CD4-positive, alpha-beta T cell treated with Interleukin-12 subunit alpha and Interleukin-12 subunit beta, for 1 hour (primary cell): ENCODE measurements at places on chromosomes 1 and 21.

- DNase-seq: no peak
These were observed 20.6 kb upstream of the VTCN1 start for GRCh38 chr1:117231312-117231711.

- DNase-seq: no peak
These were observed 11.9 kb upstream of the TCP10L start for GRCh38 chr21:32597205-32597604.

DNA sequence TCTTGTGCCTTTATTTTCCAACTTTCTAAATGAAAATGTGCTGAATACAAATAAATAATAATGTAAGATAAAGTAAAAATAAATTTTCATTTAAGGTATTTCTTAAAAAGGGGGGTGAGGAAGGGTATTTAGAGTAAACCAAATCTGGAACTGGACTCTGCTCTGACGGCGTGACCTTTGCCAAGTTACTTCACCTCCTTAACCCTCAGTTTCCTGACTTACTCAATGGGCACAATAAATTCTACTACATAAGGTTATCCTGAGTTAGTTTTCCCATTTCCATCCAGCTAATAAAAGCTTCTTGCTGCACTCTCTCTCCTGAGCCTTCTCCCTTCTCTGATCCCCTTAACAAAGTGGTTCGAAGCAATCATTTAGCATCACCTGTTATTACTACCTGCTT lies 93.9 kb downstream of the NID1 start:
- no peak for DNase-seq

GRCh38 chr1:20311289-20311688 lies 20.6 kb downstream of the VWA5B1 start:
- no peak for DNase-seq

DNA sequence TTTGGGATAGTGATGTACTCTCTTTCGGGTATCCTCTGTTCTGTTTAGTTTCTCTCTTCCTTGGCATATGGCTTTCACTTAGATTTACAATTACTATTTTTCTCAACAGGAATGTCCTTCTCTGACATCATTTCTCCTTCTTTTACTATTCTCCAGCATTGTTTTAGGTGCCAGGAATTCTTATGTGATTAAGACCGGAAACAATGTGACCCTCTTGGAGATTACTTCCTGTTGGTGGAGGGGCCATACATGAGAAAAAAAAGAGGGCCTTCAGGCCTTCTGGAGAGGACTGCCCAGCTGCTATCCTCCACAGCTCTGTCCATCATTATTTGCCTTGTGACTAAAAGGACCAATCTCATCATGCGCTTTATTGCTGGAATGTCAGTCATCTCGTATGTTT lies 50.4 kb upstream of the ADAMTS5 start:
- no peak for DNase-seq

DNA sequence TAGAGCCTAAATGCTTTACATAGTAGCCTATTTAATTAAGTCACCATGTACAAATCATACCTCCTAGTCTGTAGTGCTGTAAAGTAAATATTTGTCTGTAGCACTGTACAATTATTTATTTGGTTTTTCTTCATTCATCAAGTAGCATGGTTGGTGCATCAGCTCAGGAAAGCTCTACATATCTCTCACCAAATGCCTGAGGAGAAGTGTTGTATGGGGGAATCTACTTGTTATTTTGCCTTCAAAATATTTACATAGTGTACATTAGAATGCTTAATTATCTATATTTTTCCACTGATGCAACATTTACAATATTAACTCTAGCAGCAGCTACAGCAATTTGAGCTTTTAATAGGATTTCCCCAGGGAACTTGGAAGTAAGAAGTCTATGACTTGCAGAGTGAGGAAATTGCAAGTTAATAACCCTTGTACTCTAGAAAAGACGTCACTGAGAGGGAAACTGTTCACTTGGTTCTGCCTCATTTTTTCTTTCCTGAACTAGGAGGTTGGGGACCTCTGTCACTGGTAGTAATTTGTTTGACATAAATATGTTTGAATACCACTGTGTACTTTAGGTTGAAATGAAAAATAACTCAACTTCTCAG lies 207.4 kb downstream of the PDE4B start:
- DNase-seq: no peak

DNA sequence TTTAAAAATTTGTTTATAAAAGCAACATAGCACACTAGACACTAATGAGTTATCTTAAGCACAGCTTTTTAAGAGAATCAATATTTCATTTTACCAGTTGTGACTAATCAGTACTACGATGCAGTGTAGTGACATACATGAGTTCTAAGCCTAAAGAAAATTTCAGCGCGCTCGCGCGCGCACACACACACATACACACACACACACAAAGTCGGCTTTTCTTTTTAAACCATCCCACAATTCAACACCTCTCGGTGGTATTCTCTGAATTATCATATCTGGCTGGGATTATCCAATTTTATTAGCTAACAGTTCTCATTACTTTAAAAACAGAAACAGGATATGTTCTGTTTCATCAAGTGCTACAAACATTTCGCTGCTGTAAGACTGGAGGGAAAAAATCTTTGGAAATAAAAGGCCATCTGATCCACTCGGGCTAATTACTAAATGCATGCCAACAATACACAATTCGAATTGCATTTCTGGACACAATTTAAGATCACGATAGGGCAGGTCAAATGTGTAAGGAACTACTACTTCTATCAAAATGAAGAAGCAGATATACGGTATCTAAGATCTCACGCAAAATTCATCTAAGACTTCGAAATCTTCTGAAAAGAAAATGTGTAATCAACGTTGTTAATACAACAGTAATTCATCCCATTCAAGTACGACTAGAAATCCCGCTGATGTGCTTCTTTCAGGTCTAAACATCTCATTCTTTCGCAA lies 1.2 kb downstream of the TUT4 start:
- DNase-seq: peak; percentile 55

GRCh38 chr1:201184307-201185122 lies 6.1 kb upstream of the IGFN1 start:
- DNase-seq: no peak

GRCh38 chr1:109768335-109768650 lies 4.6 kb upstream of the EPS8L3 start:
- no peak for DNase-seq

- no peak for DNase-seq
These were observed 231.6 kb downstream of the MRPL39 start for GRCh38 chr21:25375675-25376074.

DNA sequence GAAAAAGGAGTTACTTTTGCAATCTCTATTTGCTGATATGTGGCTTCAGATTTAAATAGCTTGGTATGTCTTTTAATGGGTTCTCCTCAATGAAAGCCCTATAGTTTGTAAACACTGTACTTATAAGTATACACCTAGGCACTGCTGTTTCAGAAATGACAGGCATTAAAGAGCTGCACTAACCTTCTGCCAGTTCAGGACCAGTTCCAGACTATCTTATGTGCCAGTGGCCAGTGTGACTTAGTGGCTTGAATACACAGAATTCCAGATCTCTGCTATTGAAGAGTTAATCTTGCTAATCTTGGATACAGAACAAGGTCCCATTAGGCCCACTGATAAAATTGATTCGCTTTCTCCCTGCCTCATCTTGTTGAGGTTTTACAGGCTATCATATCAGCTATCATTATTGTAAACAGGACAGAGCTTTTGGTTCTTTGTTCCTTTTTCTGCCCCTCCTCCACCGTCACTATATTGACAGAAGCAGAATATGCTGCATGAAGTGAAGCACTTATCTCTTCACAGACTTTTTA lies 337.5 kb downstream of the LRRIQ3 start:
- no peak for DNase-seq

- no peak for DNase-seq
These were observed 19.8 kb downstream of the PGLYRP3 start for GRCh38 chr1:153292740-153293479.

DNA sequence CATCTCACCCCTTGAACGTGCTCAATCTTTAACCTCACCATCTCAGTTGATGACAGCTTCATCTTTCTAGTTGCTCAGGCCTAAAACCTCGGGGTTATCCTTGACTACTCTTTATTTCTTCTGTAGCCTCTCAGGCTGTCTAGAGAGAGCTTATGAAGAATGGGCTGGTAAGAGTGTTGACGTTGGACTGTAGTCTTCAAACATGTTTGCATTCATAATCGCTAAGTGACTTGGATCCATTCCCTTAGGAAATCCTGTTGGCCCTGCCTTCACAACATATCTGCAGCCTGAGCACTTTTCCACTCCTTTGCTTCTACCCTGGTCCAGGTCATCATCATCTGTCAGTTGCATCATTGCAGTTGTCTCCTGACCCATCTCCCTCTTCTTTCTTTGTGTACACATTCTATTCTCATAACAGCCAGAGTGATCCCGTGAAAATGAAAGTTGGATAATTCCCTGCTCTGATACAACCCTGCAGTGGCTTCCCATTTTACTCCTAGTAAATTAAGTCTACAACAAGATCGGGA lies 10.5 kb downstream of the UCK2 start:
- DNase-seq: no peak

GRCh38 chr21:25708467-25709065 lies 26.1 kb downstream of the ATP5PF start:
- DNase-seq: peak; percentile 64

GRCh38 chr1:234608911-234609690 lies 877 bp downstream of the IRF2BP2 start:
- DNase-seq: peak; percentile 74

- DNase-seq: no peak
These were observed 86.2 kb downstream of the SLC66A1 start for GRCh38 chr1:19398309-19398760.
